M059J (cell line): ENCODE measurements at places on chromosomes 13 and 19. TPM values are rescaled to one million over a fixed set of nuclear protein-coding genes. Genes with fewer than 3 reads are reported as not detected.

- no peak for DNase-seq
These were observed 33.5 kb downstream of the ZNF844 start for GRCh38 chr19:12098040-12098439.

GRCh38 chr13:105340061-105340606, 1195.3 kb downstream of the EFNB2 start:
- DNase-seq = no peak

DNA sequence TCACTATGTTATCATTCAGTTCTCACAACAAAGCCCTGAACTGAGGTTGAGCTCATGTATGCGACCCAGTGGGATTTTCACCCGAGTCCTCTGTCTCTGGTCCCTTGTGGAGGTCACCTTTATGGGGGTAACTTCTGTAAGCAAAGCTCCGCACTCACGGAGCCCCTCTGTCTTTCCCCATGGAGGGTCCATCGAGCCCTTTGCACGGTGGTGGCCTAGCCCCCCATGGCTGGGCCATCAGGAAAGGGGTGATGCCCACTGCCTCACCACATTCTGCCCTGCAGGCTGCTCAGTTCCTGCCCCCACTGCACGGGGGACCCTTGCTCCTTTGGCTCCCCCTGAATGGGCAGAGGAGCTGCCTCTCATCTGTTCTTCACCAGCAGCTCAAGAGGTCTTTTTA, 39.6 kb downstream of the CHST8 start:
- DNase-seq = no peak

The UQCR11 gene
- 87.1 and 105 TPM in 2 replicates for total RNA-seq

GRCh38 chr19:51772977-51773376, 12.0 kb downstream of the FPR2 start:
- DNase-seq = no peak

The COX7A1 gene
- total RNA-seq = not detected in 2 replicates

DNA sequence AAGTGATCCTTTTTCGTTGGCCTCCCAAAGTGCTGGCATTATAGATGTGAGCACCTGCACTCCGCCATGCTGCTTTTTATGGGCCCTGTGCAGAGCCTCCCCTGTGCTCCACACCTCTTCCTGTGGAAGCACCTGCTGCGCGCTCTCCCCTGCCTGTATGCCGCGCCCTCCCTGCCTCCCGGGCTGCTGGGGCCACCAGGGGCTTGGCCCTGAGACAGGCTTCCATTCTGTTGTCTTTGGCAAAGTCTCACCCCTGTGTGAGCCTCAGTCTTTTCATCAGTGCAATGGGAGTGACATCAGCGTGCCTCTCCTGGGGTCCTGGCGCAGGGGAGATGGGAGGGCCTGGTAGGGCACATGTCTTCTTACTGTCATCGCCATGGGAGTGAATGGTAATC, 1.3 kb downstream of the FAM174C start:
- DNase-seq = no peak

The RYR1 gene
- total RNA-seq = not detected in 2 replicates

GRCh38 chr13:73399347-73400216, 340.8 kb downstream of the KLF5 start:
- no peak for DNase-seq

The ANGPTL8 gene
- total RNA-seq = not detected in 2 replicates

GRCh38 chr13:80245162-80245733, 95.7 kb downstream of the SPRY2 start:
- no peak for DNase-seq

DNA sequence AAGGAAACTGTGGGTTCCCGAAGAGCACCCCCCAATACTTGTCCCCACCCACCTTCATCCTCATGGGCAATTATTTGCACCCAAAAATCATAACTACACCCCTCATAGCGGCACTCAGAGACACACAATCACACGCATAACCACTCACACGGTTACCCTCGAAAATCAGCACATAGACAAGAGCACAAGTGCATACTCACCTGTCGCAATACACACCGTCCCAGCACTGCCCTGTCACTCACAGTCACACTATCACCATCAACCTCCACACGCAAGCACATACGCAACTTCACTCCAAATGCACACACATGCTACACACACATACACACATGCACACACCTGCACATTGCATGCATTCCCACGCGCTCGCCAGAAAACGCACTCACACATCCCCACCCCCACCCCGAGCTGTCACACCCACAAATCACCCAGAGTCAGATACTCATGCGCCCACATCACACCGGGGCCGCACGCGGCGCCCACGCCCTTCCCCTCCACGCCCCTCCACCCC, 535 bp downstream of the COL5A3 start:
- DNase-seq = no peak

- DNase-seq = no peak
These were observed 530.4 kb downstream of the MYO16 start for GRCh38 chr13:109159650-109160309.

- no peak for DNase-seq
These were observed 15.1 kb downstream of the ZNRF4 start for GRCh38 chr19:5470264-5470671.

DNA sequence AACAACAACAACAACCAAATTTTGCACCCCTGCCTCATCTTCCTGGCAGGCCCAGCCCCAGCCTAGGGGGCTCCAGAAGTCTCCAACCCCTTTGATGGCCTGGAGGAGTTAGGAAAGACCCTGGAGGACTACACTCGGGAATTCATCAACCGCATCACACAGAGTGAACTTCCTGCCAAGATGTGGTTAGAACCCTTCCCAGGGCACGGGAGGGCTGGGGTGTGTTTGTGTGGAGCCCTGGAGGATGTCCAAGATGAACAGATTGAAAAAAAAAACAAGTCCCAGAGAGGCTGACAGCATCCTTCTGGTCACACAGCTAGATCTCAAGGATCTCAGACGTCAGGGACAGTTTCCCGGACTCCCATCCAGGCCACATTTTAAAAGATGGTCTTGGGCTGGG, 13.3 kb downstream of the APOC1 start:
- peak; percentile 65 for DNase-seq

The UBL5 gene
- total RNA-seq = 601 and 1,151 TPM in 2 replicates

DNA sequence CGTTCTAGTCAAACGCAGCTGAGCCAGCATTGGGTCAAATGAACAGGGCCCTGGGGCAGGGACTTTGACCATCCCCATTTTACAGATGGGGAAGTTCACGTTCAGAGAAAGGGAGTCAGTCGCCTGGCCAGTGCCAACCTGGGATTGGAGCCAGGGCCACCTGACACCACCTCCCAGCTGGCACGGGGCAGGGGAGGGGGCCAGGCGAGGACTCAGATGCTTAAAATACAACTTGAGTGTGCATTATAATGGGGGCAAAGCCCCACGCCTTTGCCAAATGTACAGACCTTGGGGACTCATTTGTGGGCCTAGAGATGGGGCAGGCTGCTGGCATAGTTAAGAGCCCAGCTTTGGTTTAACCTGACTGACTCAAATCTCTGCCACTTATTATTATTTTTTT, 14.6 kb downstream of the PRR12 start:
- DNase-seq = no peak

The TUBA3C gene
- total RNA-seq = 1.2 and 1.3 TPM in 2 replicates

The RTBDN gene
- 0.52 TPM in 1 of 2 replicates, not detected in the other for total RNA-seq

DNA sequence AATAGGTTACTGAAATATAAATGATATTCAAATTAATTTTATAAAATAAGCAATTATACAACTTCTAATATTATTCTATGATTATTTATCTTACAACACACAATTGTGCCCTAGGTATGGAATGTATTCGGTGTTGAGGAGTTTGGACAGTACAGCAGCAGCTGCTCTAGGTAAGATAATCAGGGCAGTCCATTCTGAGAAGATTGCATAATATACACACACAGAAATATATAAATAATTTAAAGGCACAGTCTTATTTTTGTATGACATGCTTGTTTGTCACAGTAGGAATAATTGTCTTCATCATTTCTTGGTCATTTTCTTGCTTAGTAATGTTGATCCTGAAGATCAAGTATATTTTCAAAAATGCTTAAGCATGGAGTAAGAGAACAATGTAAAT, 849.4 kb upstream of the MIR17HG start:
- DNase-seq = no peak

The SMIM17 gene
- total RNA-seq = 0.15 TPM in 1 of 2 replicates, not detected in the other

DNA sequence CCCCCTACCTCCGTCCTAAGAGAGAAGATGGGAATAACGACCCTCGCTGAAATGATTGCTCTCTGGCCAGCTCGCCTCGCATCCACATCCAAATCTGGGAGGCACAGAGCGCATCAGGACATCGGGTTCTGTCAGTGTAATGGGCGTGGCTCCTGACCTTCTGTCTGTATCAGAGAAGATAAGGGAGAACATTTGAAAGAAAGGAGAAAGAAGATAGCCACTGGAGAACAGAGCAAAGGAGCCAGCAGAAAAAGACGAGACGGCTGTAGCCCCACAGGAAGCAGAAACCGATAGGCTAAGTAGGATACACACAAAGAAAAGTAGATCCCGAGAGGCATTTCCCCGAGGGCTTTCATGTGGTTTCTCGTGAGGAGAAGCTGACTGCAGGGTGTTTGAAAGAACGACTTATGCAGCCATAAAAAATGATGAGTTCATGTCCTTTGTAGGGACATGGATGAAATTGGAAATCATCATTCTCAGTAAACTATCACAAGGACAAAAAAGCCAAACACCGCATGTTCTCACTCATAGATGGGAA, 14.0 kb upstream of the GJB2 start:
- DNase-seq = no peak

DNA sequence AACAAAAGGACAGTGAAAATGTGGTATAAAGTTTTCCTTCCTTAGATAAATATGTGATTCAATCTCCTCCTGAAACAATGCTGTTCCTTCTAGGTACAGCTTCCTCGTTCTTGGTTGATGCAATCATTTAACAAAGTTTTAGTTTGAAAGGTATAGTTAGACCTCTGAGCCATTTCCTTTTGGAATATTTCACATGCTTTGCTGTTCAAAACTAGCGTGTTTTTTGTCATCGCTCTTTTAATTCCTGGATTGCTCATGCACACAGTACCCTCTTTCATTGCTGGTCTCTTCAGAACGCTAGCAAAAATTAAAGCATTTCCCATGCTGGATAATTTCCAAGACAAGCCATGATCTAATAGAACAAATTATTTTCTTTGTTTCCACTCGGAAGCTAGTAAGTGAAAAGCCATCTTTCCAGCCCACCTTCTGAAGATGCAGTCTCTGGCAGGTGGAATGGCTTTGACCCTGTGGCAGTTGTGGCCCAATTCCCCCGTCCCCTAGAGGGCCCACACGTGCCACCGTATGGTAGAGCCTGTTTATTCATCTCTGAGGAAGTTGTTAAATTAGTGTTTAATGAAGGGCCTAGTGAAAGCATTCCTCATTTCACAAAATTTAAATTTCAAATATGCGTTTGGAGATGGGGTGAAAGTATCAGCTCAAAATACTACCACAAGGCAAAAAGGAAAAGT, 1040.6 kb upstream of the SLC10A2 start:
- peak; percentile 62 for DNase-seq

The OR7D2 gene
- total RNA-seq = 0.05 and 0.12 TPM in 2 replicates

- DNase-seq = no peak
These were observed 17.8 kb downstream of the ERCC5 start for GRCh38 chr13:102863590-102863989.

The HSH2D gene
- total RNA-seq = 11.1 and 12.6 TPM in 2 replicates

The NCR1 gene
- not detected in 2 replicates for total RNA-seq

DNA sequence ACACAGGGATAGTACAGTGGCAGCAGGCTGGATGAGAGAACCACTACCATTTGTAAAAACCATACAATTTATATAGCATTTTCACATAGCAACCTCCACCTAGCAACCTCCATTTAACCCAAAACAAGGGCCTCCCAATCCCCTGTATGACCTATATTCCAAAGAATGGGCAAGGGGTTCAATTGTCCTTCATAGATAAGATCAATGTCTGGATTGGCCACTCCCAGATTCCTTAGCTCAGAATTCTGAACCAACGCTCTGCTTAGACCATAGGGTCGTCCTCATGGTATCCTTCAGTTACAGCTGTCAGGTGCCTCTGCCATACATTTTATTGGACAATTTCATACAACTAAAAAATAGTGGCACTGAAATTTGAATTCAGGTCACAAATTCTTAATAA, 166.2 kb downstream of the KCTD12 start:
- DNase-seq = no peak

DNA sequence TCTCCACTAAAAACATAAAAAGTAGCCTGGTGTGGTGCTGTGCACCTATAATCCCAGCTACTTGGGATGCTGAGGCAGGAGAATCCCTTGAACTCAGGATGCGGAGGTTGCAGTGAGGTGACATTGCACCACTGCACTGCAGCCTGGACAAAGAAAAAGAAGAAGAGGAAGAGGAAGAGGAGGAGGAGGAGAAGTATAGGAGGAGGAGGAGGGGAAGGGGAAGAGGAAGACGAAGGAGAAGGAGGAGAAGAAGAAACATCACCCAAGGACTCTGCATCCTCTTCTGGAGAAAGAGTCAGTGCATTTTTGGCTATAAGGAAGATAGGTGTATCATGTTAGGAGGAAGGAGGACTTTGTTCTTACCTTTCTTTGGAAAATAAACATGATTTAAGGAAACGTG, 13.0 kb upstream of the FPR3 start:
- DNase-seq = no peak

The PLA2G4C gene
- 14.7 and 22.8 TPM in 2 replicates for total RNA-seq

The SIGLEC8 gene
- total RNA-seq = not detected in 2 replicates

The ZNF491 gene
- 0.39 and 0.64 TPM in 2 replicates for total RNA-seq

- no peak for DNase-seq
These were observed 525.1 kb downstream of the MYO16 start for GRCh38 chr13:109154546-109154945.

GRCh38 chr13:20130652-20131051, 30.2 kb downstream of the GJA3 start:
- no peak for DNase-seq

The TMEM150B gene
- not detected in 2 replicates for total RNA-seq

The OSCAR gene
- not detected in 2 replicates for total RNA-seq

DNA sequence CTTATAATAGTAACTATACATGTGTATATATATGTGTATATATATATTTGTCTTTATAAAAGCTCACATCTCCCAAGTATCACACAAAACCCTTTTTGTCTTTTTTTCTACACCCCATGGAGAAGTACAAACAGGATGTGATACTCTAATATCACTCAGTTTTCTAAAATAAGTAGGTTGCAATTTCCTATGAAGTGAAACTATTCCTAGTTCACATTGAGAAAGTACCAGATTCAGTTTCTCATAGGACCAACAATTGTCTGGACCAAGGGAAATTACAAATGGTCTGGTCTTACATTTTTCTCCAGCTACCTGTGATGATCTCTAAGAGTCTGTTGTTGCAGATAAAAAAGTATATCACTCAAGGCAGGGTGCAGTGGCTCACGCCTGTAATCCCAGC, 17.9 kb upstream of the LILRB1 start:
- no peak for DNase-seq
